ENCODE measurements at places on chromosomes 11 and 22. TPM values are rescaled to one million over a fixed set of nuclear protein-coding genes. Genes with fewer than 3 reads are reported as not detected.

The HTATIP2 gene
- 69.8 TPM for total RNA-seq

The ABCG4 gene
- total RNA-seq, result under 0.01 TPM

The PRODH gene
- total RNA-seq, result not detected

The TMPRSS13 gene
- not detected for total RNA-seq

All from dermis lymphatic vessel endothelial cell (primary cell).